ENCODE measurements at places on chromosomes 7 and 10.

- H3K27ac ChIP-seq: no peak overlapping the region
- H3K36me3 ChIP-seq: no peaks in the 10 kb centered on the region
- H3K27me3 ChIP-seq: no peaks in the 10 kb centered on the region
- no peak overlapping the region for H3K4me3 ChIP-seq
- no peak for DNase-seq
- no peaks in the 10 kb centered on the region for H3K4me1 ChIP-seq
Measured at GRCh38 chr10:121510201-121510771, 88.0 kb downstream of the FGFR2 start.

DNA sequence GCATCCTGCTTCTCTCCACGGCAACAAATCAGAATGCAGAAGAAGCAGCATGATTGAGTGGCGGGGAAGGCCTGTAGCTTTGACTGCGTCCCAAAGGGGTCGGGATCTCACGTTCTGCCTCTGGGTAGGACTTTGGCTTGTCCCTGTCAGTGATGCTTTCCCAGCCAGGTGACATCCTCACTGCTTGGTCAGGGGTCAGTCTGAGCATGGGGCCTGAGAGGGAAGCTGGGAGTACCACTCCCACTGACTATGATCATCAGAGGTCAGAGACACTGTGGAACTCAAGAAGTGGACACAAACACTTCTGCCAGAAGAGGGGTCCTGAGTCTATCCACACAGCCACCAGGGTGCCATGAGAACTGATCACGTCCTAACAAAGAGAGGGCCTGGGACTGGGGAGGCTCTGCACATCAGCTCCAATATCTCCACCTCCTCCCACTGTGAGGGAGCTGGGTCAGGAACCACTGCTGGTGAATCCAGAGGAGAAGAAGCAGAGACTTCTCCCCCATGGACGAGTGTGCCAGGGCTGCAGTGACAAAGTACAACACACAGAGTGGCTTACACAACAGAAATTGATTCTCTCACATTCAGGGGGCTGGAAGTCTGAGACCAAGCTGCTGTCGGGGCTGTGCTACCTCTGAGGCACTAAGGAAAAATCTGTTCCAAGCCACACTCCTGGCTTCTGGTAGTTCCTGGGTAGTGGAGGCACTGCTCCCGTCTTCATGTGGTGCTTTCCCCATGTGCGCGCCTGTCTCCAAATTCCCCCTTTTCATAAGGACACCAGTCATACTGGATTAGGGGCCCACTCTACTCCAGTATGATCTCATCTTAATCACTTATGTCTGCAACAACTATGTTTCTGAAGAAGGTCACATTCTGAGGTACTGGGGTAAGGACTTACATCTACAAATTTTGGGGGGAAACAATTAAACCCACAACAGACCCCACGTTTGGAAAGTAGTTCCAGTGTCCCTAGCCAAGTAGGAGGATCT is 131.1 kb downstream of the CYP26A1 start:
- DNase-seq: no peak
- H3K4me1 ChIP-seq: no peaks in the 10 kb centered on the region
- H3K4me3 ChIP-seq: no peak overlapping the region
- peaks cover 12% of the 10 kb centered on the region for H3K27me3 ChIP-seq
- no peak overlapping the region for H3K27ac ChIP-seq
- no peaks in the 10 kb centered on the region for H3K36me3 ChIP-seq

- DNase-seq: no peak
- no peak overlapping the region for H3K4me3 ChIP-seq
- H3K27ac ChIP-seq: no peak overlapping the region
- no peaks in the 10 kb centered on the region for H3K27me3 ChIP-seq
- no peaks in the 10 kb centered on the region for H3K36me3 ChIP-seq
Measured at GRCh38 chr7:49112222-49112621, 187.9 kb downstream of the CDC14C start.

DNA sequence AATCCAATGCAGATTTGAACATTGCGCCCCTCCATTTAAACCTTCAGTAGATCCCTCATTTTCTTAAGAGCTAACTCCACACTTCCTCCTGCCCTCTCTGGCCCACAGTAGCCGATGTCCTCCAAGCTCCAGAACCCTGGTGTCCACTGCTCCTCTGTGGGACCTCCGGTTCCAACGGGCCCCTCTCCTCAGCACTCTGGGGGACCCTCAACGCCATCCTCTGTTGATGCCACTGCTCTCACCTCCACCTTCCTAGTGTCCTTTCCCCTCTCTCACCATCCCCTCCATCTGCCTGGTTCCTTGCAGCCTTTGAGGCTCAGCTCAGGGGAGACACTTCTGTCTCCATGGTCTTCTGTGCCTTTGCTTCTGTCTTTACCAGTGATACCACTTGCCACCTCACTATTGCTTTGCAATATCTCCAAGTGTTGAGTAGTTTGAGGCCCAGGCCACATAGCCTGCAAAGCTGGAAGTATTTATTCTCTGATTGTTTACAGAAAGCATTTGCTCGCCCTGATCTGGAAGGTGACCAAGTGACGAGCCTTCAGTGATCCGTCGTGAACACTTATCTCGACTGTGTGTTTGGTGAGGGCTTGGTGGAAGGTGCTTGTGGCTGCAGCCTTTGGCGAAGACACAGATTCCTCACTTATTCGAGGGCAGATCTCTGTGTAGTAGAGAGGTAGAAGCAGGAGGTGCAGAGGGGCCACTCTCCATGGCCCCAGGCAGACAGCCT is 104.8 kb upstream of the SHH start:
- no peak for DNase-seq
- H3K27me3 ChIP-seq: no peaks in the 10 kb centered on the region
- H3K4me1 ChIP-seq: no peaks in the 10 kb centered on the region
- no peak overlapping the region for H3K4me3 ChIP-seq
- H3K27ac ChIP-seq: no peak overlapping the region

GRCh38 chr10:75693489-75693888 is 262.1 kb downstream of the LRMDA start:
- no peaks in the 10 kb centered on the region for H3K4me1 ChIP-seq
- no peak overlapping the region for H3K4me3 ChIP-seq
- H3K27ac ChIP-seq: no peak overlapping the region
- no peak for DNase-seq
- peaks cover 13% of the 10 kb centered on the region for H3K27me3 ChIP-seq

GRCh38 chr7:2266911-2267310 is 24.9 kb downstream of the NUDT1 start:
- H3K4me1 ChIP-seq: no peaks in the 10 kb centered on the region
- no peak overlapping the region for H3K27ac ChIP-seq
- no peaks in the 10 kb centered on the region for H3K27me3 ChIP-seq
- H3K36me3 ChIP-seq: peaks cover 6% of the 10 kb centered on the region
- no peak overlapping the region for H3K4me3 ChIP-seq

DNA sequence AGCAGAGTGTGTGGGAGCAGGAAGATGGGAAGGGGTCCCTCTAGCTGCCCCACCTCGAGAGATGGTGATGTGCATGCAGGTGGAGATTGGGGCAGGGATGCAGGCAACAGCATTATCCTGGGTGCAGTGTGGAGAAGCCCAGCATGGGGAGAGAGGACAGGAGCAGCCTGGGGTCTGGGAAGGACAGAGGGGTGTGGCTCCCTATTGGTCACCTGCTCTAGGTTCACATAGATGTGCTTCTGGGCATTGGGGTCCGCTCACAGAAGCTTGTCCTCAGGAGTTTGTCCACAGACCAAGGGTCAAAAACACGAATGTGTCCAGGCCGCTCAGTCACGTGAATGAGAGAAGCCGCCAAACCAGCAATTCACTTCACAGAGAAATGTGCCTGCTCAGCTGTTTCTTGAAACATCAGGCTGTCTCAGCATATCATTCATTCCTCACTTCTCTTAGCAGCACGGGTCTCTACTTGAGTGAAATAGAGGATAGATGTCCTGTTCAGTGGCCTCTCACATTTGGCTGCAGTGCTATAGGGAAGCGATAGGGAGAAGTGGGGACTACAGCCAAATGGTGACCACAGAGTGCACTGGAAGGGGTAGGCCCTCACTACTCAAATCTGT is 11.5 kb upstream of the SLC29A3 start:
- no peak overlapping the region for H3K27ac ChIP-seq
- H3K36me3 ChIP-seq: peaks cover 3% of the 10 kb centered on the region
- H3K27me3 ChIP-seq: peaks cover 18% of the 10 kb centered on the region
- H3K4me3 ChIP-seq: no peak overlapping the region
- DNase-seq: no peak

DNA sequence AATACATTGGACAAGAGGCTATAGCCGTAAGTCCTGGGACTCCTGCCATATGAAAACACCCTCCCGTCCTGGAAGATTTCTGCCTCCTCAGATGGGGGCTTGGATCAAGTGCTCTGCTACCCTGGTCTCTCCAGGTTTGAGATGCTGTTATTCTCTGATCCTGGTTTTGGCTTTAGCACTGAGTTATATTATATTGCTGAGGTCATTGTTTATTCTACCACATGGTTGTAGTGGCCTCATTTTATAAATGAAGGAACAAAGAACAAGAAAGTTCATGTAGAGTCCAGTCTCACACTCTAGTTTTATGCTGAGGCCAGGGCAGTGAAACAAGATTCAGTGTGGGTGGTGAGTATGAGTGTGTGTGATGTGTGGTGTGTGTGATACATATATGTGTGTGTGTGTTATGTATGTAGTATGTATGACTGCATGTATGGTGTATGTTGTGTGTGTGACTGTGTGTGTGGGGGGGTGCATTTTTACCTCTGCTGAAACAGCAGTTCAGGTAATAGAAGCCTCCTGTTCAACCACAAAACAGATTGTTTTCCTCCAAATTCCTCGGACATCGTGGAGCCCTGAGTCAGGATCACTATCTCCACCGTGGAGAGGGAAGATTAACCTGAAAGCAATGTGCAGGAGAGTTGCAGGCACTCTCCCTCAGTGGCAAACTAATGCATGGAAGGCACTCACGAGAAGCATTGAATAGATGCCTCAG is 80.7 kb downstream of the C7orf25 start:
- H3K27ac ChIP-seq: no peak overlapping the region
- no peak for DNase-seq
- H3K4me3 ChIP-seq: no peak overlapping the region
- no peaks in the 10 kb centered on the region for H3K4me1 ChIP-seq

DNA sequence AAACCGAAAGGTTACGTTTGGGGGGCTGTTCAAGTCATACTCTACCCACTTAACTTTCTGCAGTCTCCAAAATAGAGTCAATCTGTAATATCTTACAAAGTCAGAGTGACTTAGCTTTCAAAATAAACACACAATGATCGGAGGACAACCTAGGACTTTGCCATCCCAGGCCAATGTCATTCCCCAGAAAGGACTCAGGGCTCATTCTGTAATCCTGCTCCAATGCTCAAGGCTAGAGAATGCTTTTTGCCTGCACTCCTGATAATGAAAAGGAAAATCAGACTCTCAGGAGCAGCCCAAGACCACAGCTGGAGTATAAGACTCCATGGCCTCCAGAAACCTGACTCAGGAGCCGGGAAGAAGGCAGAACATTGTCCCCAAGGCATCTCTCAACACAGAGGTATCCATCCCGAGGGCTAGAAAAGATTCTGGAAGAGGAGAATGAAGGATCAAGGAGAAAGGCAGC is 28.5 kb upstream of the ASCC1 start:
- H3K4me3 ChIP-seq: peak overlapping the region; percentile 27
- peak overlapping the region; percentile 84 for H3K27ac ChIP-seq
- peaks cover 11% of the 10 kb centered on the region for H3K36me3 ChIP-seq
- peaks cover 59% of the 10 kb centered on the region for H3K4me1 ChIP-seq

- DNase-seq: no peak
- no peaks in the 10 kb centered on the region for H3K36me3 ChIP-seq
- H3K27ac ChIP-seq: peak overlapping the region; percentile 70
- no peaks in the 10 kb centered on the region for H3K27me3 ChIP-seq
Measured at GRCh38 chr10:51879238-51879637, 179.8 kb upstream of the CSTF2T start.

GRCh38 chr7:124073310-124073645 is 40.4 kb upstream of the TMEM229A start:
- no peaks in the 10 kb centered on the region for H3K36me3 ChIP-seq
- DNase-seq: no peak
- H3K4me3 ChIP-seq: no peak overlapping the region
- no peaks in the 10 kb centered on the region for H3K27me3 ChIP-seq

- H3K4me3 ChIP-seq: no peak overlapping the region
- DNase-seq: no peak
- no peaks in the 10 kb centered on the region for H3K4me1 ChIP-seq
- no peak overlapping the region for H3K27ac ChIP-seq
- no peaks in the 10 kb centered on the region for H3K36me3 ChIP-seq
Measured at GRCh38 chr7:40311307-40311706, 176.5 kb downstream of the SUGCT start.

GRCh38 chr10:21534604-21535493 is 817 bp downstream of the MLLT10 start:
- H3K4me1 ChIP-seq: peaks cover 20% of the 10 kb centered on the region
- DNase-seq: peak; percentile 47
- H3K27me3 ChIP-seq: no peaks in the 10 kb centered on the region
- H3K27ac ChIP-seq: peak overlapping the region; percentile 82
- peak overlapping the region; percentile 86 for H3K4me3 ChIP-seq

DNA sequence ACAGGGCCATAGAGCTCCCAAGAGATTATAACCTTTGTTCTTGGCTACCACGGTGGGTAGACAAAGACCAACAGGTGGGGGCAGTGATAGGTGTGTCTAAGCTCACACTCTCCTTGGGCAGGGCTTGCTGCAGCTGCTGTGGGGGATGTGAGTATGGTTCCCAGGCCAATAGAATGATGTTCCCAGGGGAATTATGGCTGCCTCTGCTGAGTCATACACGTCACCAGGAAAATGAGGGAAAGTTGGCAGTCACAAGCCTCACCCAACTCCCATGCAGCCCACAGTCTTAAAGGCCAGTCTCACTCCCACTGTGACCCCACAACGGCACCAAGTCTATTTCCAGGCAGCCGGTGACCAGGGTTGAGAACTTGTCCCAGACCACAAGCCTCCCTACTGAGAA is 453.4 kb upstream of the PODXL start:
- no peak overlapping the region for H3K4me3 ChIP-seq
- H3K27me3 ChIP-seq: no peaks in the 10 kb centered on the region
- no peak overlapping the region for H3K27ac ChIP-seq
- H3K4me1 ChIP-seq: no peaks in the 10 kb centered on the region

DNA sequence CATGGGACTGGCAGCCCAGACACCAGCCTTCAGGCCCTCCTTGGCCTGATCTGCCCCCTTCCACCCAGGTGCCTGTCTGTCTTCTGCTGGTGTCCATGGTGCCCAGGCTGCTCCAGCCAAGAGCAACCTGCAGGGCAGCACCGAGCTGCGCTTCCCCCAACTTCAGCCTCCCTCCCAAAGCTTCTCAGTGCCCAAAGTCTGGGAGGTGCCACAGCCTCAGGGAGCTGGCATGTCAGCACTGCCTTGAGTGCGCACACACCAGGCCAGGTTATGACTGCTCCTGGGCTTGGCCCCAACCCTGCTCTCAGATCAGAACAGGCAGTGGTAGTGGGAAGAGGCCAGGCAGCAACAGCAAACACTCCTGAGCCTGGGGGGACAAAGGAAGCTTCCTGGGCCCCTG is 304.6 kb upstream of the NRG3 start:
- H3K27ac ChIP-seq: no peak overlapping the region
- no peak for DNase-seq

DNA sequence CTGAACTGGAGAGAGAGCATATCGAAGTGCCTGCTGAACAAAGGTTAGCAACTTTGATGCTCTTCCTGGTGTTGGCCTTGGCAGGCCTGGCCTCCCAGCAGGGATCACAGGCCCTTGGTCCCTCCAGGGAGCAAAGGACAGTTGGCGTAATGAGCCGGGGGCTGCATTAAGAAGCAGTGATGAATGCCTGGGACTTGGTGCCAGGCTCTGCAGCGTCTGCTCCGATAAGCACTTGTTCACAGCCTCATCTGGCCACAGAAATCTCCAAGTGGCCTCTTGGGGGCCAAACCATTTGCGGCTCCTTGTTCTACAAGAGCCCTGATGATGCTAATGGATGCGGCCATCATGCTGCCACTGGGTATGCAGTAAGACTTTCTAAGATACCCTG is 31.8 kb downstream of the CRHR2 start:
- H3K4me3 ChIP-seq: no peak overlapping the region
- no peaks in the 10 kb centered on the region for H3K27me3 ChIP-seq
- no peaks in the 10 kb centered on the region for H3K36me3 ChIP-seq
- no peak overlapping the region for H3K27ac ChIP-seq
